ENCODE measurements at places on chromosomes 2 and 18. TPM values are rescaled to one million over a fixed set of nuclear protein-coding genes. Genes with fewer than 3 reads are reported as not detected.
A peak's percentile ranks its signal among the peaks of the same experiment; 100 is the strongest.

CCT4 gene
- total RNA-seq, result 314 TPM

GRCh38 chr2:113209011-113209645 is 35.4 kb downstream of the PSD4 start:
- no peaks in the 10 kb centered on the region for H3K36me3 ChIP-seq
- no peak for DNase-seq
- no peaks in the 10 kb centered on the region for H3K27me3 ChIP-seq
- peaks cover 10% of the 10 kb centered on the region for H3K4me1 ChIP-seq
- no peak overlapping the region for H3K27ac ChIP-seq

GRCh38 chr2:80259292-80259691 is 45.3 kb downstream of the LRRTM1 start:
- no peak for DNase-seq
- H3K4me1 ChIP-seq, result peaks cover 13% of the 10 kb centered on the region
- H3K27ac ChIP-seq, result no peak overlapping the region
- H3K27me3 ChIP-seq, result no peaks in the 10 kb centered on the region
- H3K36me3 ChIP-seq, result no peaks in the 10 kb centered on the region

DNER gene
- total RNA-seq, result 0.97 TPM

RDH14 gene
- total RNA-seq, result 33.5 TPM

DNA sequence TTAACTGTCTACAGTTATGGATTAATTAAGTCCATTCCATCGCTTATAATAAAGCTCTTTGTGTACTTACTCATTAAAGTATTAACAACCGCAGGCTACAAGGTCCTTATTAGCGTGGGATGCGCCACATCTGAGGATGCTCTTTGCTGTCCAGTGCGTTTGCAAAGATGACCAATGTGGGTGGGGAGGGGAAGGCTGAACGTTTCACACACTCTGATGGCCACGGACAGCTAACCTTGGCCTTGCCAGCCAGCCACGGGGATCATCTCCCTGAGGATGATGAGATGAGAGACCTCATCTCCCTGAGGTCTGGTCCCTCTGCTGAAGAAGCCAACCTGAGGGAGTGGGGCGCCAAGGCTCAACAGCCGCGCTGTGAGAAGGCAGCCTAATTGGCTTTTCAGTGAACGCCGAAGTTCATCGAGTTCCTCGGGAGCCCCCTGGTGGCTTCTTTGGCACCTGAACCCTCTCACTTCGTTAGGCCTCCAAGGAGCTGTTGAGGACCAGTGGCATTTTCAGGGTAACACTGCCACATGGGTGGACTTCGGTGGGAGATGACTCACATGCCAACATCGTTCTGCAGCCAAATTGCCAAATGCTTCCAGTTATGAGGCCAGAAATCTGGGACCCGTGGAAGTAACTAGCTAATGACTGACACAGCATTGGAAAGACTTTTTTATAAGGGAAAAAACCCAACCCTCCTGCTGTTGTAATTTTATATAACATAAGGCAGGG is 69.3 kb upstream of the SEC11C start:
- H3K27me3 ChIP-seq, result no peaks in the 10 kb centered on the region
- DNase-seq, result peak; percentile 93
- no peak overlapping the region for H3K4me3 ChIP-seq
- no peaks in the 10 kb centered on the region for H3K4me1 ChIP-seq
- no peak overlapping the region for H3K27ac ChIP-seq

FOSL2 gene
- 1.3 TPM for total RNA-seq

GRCh38 chr2:41414486-41415230 is 633.2 kb upstream of the PKDCC start:
- DNase-seq, result peak; percentile 83
- no peak overlapping the region for H3K27ac ChIP-seq
- no peaks in the 10 kb centered on the region for H3K36me3 ChIP-seq
- H3K4me3 ChIP-seq, result no peak overlapping the region

- H3K4me3 ChIP-seq, result no peak overlapping the region
- H3K27me3 ChIP-seq, result no peaks in the 10 kb centered on the region
- no peaks in the 10 kb centered on the region for H3K4me1 ChIP-seq
- no peak for DNase-seq
These were observed 153.7 kb downstream of the NRXN1 start for GRCh38 chr2:50878251-50878650.

GRCh38 chr2:152097290-152097800 is 1.5 kb downstream of the CACNB4 start:
- H3K27me3 ChIP-seq, result peaks cover 96% of the 10 kb centered on the region
- no peak overlapping the region for H3K27ac ChIP-seq
- peak overlapping the region; percentile 70 for H3K4me3 ChIP-seq
- DNase-seq, result peak; percentile 27

GRCh38 chr18:61572871-61573270 is 239.6 kb downstream of the CDH20 start:
- no peaks in the 10 kb centered on the region for H3K36me3 ChIP-seq
- DNase-seq, result no peak
- no peaks in the 10 kb centered on the region for H3K4me1 ChIP-seq

GRCh38 chr18:47882641-47883040 is 47.8 kb downstream of the SMAD2 start:
- H3K36me3 ChIP-seq, result peaks cover 7% of the 10 kb centered on the region
- no peak for DNase-seq
- no peaks in the 10 kb centered on the region for H3K27me3 ChIP-seq
- no peak overlapping the region for H3K4me3 ChIP-seq
- no peak overlapping the region for H3K27ac ChIP-seq

RPRM gene
- total RNA-seq, result 0.51 TPM

YWHAQ gene
- 468 TPM for total RNA-seq

TGFA gene
- total RNA-seq, result not detected

DNA sequence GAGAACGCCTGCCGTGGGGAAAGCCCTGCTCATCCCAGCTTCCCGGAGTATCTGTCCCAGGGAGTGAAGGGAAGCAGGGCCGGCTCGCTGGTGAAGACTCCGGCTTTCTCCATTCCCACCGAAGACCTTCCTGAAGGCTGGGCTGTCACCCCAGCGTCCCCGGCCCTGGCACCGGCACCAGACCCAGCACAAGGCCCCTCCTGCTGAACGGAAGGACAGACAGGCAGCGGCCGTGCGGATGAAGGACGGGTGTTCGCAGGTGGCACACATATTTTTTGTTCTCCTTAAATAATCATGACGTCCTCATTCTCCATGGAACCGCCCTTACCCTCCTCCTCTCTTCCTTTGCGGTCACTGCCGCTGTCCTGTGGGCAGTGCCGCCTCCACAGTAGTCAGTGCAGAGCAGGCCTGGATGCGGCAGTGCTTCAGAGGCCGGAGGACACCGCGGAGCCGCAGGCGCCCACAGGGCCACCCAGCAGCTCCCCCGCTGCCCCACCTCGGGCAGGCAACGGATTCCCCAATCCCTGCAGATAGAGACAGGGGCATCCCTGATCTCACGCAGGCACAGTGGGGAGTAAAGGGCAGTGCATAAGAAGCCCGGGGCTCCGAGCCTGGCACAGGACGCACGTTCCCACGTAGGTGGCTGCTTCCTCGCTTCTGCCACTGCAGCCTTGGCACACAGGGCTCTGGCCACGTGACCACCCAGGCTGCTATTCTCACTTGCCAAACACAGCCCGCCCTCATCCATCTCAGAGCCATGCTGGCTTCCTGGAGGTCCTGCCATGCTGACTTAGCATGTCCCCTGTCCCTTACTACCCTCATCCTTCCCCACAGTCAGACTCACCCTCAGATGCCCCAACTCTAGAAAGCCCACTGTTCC is 229.7 kb downstream of the EIPR1 start:
- no peaks in the 10 kb centered on the region for H3K27me3 ChIP-seq
- H3K36me3 ChIP-seq, result no peaks in the 10 kb centered on the region
- no peak overlapping the region for H3K27ac ChIP-seq
- no peaks in the 10 kb centered on the region for H3K4me1 ChIP-seq
- H3K4me3 ChIP-seq, result no peak overlapping the region
- no peak for DNase-seq

- peaks cover 39% of the 10 kb centered on the region for H3K4me1 ChIP-seq
- no peak overlapping the region for H3K27ac ChIP-seq
- no peaks in the 10 kb centered on the region for H3K36me3 ChIP-seq
- peak; percentile 60 for DNase-seq
- H3K4me3 ChIP-seq, result no peak overlapping the region
These were observed 3.6 kb upstream of the GBX2 start for GRCh38 chr2:236171680-236172254.

DNA sequence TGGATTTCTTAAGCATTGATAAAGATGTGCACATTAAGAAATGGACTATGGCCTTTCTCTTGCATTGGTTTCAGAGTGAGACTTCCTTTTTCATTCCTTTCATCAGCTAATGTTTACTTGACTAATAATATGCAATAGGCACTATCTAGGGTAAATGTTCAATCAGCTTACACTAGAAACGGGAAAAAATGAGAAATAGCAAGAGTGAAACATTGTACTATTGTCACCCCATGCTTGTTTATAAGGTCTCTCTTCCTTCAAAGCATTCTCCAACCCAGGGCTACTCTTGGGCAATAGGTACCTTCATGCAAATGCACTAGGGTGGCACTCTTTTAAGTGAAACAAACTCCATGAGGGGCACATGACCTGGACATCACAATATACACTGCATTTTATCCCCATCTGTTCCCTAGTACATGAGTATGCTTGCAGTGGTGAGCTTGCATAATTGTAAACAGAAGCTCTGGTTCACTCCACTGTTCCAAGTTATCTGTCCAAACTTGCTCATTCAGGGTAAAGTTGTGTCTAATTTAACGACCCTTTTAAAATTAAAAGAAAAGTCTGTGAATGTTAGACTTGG is 402.3 kb downstream of the ERBB4 start:
- H3K4me3 ChIP-seq, result no peak overlapping the region
- H3K4me1 ChIP-seq, result peaks cover 2% of the 10 kb centered on the region
- no peak for DNase-seq
- no peaks in the 10 kb centered on the region for H3K36me3 ChIP-seq

CLEC4F gene
- total RNA-seq, result not detected

DNA sequence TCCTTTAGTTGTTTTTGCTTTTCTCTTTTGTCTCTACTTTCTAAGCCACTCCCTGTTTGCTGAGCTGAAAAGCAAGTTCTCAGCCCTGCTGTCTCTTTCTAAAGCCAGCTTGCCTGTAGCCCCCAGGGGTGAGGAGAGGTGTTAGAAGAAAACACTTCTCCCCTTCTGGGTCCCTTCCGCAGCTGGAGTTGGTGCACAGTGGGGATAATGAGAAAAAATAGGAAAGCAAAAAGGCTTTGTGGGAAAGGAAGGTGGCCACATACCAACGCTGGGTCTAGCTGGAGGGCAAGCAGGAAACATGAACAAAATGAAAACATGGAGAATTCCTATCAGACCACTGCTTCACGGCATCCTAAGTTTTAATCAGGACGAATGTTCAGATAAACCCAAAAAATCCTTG is 15.5 kb upstream of the SLC20A1 start:
- no peaks in the 10 kb centered on the region for H3K27me3 ChIP-seq
- no peaks in the 10 kb centered on the region for H3K36me3 ChIP-seq
- H3K4me3 ChIP-seq, result no peak overlapping the region
- peaks cover 24% of the 10 kb centered on the region for H3K4me1 ChIP-seq
- peak; percentile 34 for DNase-seq

- no peaks in the 10 kb centered on the region for H3K36me3 ChIP-seq
- no peak overlapping the region for H3K27ac ChIP-seq
- no peak for DNase-seq
- H3K4me1 ChIP-seq, result peaks cover 60% of the 10 kb centered on the region
- H3K4me3 ChIP-seq, result no peak overlapping the region
These were observed 7.9 kb downstream of the GREB1 start for GRCh38 chr2:11541693-11542274.

- H3K4me1 ChIP-seq, result peaks cover 22% of the 10 kb centered on the region
- no peak overlapping the region for H3K27ac ChIP-seq
- no peak overlapping the region for H3K4me3 ChIP-seq
- H3K27me3 ChIP-seq, result peaks cover 11% of the 10 kb centered on the region
- no peak for DNase-seq
- H3K36me3 ChIP-seq, result no peaks in the 10 kb centered on the region
These were observed 4.6 kb downstream of the SPATS2L start for GRCh38 chr2:200311139-200311538.

- no peaks in the 10 kb centered on the region for H3K36me3 ChIP-seq
- H3K27me3 ChIP-seq, result no peaks in the 10 kb centered on the region
- H3K4me3 ChIP-seq, result no peak overlapping the region
These were observed 7.5 kb upstream of the SCN1A start for GRCh38 chr2:166135152-166135848.

DNA sequence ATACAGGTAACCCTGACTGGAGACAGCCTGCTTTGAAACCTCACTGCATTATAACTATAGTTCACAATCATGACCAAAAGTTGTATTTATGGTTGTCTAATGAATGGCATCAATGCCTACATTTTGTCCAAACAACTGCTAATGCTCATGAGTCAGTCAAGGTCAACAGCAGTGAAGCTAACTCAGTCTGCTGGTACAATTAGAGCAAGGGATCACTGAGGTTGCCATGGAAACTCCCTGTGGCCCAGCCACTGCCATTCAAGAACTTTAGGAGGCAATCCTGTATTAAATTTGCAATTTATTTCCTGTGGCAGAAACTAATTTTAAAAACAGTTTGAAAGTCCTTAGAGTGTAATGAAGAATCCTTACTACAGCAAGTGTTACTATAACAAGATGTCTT is 185.1 kb upstream of the SMAD7 start:
- peaks cover 40% of the 10 kb centered on the region for H3K4me1 ChIP-seq
- DNase-seq, result no peak
- no peak overlapping the region for H3K27ac ChIP-seq
- H3K27me3 ChIP-seq, result peaks cover 12% of the 10 kb centered on the region
- H3K4me3 ChIP-seq, result no peak overlapping the region
- no peaks in the 10 kb centered on the region for H3K36me3 ChIP-seq

THUMPD2 gene
- 21.8 TPM for total RNA-seq

DNA sequence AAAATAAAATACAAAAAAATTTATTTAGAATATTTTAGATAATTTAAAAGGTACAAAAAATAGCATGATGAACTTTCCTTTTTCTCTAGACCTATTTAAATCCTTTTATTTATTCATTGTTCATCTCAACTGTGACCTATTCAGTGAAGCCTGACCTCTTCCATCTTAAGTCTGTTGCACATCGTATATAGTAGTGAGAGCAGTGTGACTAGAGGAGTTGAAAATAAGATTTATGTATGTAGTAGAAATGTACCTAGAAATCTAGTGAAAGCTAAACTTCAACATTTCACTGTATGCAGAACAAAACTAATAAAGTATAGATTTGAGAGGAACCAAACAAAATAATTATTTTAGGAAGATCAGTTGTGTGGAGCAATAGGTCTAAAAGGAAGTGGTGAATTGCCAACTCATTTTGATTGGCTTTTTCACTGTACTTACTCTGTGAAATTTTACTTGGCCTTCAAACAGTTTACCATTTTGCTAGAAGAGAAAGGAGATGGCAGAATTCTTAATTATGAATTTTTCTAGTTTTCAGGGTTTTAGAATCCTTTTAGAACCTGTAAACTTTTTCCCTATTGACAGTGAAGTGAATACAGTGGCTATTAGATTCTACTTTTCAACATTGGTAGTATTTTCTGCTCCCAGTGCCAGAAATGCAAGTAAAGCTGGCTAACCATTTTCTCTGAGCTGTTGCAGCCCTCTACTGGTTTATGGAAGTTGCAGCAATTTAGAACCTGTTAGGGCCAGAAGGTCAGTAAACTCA is 11.0 kb downstream of the ANKRD12 start:
- peak; percentile 62 for DNase-seq
- H3K4me3 ChIP-seq, result no peak overlapping the region
- no peaks in the 10 kb centered on the region for H3K4me1 ChIP-seq
- H3K27ac ChIP-seq, result no peak overlapping the region
- no peaks in the 10 kb centered on the region for H3K27me3 ChIP-seq

GRCh38 chr2:144666032-144666431 is 146.1 kb upstream of the ZEB2 start:
- H3K27me3 ChIP-seq, result no peaks in the 10 kb centered on the region
- peaks cover 3% of the 10 kb centered on the region for H3K4me1 ChIP-seq
- no peak overlapping the region for H3K4me3 ChIP-seq
- DNase-seq, result no peak
- H3K27ac ChIP-seq, result no peak overlapping the region

GRCh38 chr2:9799011-9799596 is 44.2 kb upstream of the TAF1B start:
- H3K27ac ChIP-seq, result no peak overlapping the region
- no peaks in the 10 kb centered on the region for H3K27me3 ChIP-seq
- peaks cover 12% of the 10 kb centered on the region for H3K4me1 ChIP-seq
- no peaks in the 10 kb centered on the region for H3K36me3 ChIP-seq
- no peak for DNase-seq

Data from neural progenitor cell (in vitro differentiated cells).